ENCODE measurements at places on chromosomes 12 and 14.

DNA sequence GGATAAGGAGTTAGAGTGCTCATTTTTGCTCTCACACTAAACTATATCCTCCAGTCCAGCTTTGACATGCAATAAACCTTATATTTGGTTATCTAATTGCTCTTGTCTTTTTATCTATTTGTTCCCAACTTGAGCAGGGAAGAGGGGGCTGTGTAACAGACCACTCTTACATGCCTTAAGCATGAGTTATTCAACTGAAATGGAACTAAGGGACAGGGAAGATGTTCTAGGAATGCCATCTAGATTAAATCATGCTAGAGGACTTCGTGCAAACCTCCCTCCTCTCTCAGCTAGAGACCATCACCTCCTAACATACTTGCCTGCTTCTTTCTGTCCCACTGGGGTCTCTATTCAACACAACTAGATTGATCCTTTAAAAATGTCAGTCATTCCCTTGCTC lies 20.6 kb downstream of the SPX start:
- H3K4me3 ChIP-seq, result no peak overlapping the region
- H3K4me1 ChIP-seq, result peaks cover 2% of the 10 kb centered on the region
- no peak overlapping the region for H3K27ac ChIP-seq
- no peaks in the 10 kb centered on the region for H3K36me3 ChIP-seq

DNA sequence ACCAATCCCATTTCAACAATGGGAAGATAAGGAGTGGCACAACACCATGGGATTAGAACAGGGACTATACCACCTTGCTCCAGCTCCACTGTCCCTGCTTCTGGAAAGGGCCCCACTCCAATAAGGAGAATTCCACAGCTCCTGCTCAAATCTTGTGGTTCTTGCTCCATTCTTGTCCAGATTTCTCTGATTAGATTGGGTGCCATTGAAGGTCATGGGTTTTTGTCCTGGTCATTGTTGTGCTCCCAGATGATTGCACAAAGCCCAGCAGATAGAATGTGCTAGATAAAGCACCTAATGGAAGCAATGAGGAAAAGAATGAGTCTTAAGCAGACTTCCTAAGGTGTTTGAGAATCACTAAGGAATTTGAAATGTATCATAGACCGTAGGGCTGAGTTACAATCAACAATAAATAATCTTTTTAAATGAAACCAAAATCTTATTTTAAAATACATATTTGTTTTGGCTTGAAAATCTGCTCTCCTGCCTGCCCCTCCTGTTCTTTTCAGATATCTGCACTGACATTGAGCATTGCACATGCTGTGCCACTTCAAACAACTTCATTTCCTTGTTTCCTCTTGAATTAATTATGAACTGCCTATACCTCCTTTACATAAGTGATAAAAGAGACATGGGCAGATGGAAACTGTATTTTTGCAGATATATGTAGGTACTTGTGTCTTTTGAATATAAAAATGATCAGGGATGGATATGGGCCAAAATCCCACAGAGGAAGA lies 115.9 kb downstream of the FGD4 start:
- no peaks in the 10 kb centered on the region for H3K36me3 ChIP-seq
- no peaks in the 10 kb centered on the region for H3K4me1 ChIP-seq
- H3K4me3 ChIP-seq, result no peak overlapping the region
- no peak for DNase-seq

GRCh38 chr14:65100922-65101541 lies 1.3 kb downstream of the MAX start:
- H3K27me3 ChIP-seq, result no peaks in the 10 kb centered on the region
- no peak for DNase-seq
- H3K4me3 ChIP-seq, result peak overlapping the region; percentile 95
- H3K27ac ChIP-seq, result peak overlapping the region; percentile 99
- peaks cover 25% of the 10 kb centered on the region for H3K36me3 ChIP-seq

DNA sequence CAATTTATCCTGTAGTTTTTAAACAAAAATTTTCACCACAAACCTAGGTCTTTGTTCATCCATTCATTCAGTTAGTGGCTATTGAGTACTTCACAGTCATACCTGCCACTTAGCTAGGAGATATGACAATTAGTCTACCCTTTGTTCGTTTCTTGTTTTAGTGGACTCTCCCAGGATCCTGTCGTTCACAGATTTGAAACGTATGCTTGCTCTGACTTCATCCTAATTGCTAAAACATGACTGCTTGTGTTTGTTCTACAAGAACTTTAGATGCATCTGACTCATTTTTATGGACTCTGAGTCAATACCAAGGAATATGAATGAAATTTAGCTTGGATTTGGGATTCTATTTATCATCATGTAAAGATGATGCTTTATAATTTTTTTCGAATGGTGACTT lies 69.5 kb downstream of the TBC1D30 start:
- H3K27ac ChIP-seq, result no peak overlapping the region
- H3K27me3 ChIP-seq, result no peaks in the 10 kb centered on the region
- DNase-seq, result no peak

DNA sequence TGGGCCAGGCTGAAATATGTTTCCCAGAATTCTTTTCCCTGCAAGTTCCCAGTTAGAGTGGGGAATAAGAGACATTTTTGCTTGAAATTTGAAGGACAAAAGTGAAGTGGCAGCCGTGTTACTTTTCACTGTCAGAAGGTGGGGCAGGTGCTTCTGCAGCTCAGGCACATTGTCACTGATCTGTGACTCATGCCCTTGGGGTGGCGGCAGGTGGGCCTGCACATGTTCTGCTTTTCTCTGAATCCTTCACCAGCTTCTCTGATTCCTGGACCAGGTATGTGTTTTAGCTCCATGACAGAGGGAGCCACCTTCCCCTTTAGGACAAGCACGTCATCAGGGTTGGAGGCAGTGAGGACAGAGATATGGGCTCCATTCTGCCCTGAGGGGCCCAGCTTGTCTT lies 11.7 kb upstream of the KCNA5 start:
- H3K27me3 ChIP-seq, result no peaks in the 10 kb centered on the region
- no peak for DNase-seq
- no peak overlapping the region for H3K4me3 ChIP-seq
- H3K4me1 ChIP-seq, result no peaks in the 10 kb centered on the region
- H3K27ac ChIP-seq, result no peak overlapping the region
- no peaks in the 10 kb centered on the region for H3K36me3 ChIP-seq

DNA sequence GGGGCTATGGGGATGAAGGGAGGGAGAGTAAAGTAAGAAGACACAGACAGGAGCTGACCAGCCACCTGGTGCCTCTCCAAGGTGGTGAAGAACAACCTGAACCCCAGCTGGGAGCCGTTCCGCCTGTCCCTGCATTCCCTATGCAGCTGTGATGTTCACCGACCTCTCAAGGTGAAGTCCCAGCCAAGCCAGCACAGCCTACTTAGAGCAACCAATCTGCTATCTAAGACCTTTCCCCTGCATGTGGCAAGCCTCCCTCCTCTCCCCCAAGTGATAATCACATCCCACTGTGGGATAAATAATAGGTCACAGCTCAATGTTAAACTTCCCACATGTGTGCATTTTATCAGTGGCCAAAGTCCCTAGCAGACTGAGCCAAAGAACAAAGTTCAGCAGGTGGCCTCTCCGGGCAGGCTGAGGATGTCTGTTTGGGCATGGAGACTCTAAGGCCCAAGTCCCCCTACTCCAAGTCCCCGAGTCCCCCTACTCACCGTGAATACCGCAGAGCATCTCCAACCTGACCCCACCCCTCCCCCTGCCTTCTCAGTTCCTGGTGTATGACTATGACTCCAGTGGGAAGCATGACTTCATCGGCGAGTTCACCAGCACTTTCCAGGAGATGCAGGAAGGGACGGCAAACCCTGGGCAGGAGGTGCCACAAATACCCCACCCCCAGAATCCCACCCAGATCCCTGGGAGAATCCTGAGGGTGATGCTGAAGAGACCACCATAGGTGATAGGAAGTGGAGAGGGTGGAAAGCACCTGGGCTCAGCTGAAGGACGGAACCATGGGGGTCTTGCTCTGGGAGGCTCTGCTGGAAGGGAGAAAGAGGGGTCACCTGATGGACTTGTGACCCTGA lies 3.5 kb downstream of the CPNE6 start:
- no peak for DNase-seq
- H3K27ac ChIP-seq, result no peak overlapping the region
- no peaks in the 10 kb centered on the region for H3K27me3 ChIP-seq

GRCh38 chr14:91350813-91351511 lies 66.7 kb downstream of the CCDC88C start:
- H3K27me3 ChIP-seq, result no peaks in the 10 kb centered on the region
- H3K4me1 ChIP-seq, result peaks cover 67% of the 10 kb centered on the region
- H3K4me3 ChIP-seq, result peak overlapping the region; percentile 11
- peak overlapping the region; percentile 59 for H3K27ac ChIP-seq
- no peaks in the 10 kb centered on the region for H3K36me3 ChIP-seq
- DNase-seq, result no peak

GRCh38 chr12:2792671-2793500 lies 1.9 kb upstream of the FKBP4 start:
- no peak overlapping the region for H3K27ac ChIP-seq
- no peak overlapping the region for H3K4me3 ChIP-seq
- H3K27me3 ChIP-seq, result no peaks in the 10 kb centered on the region
- DNase-seq, result no peak

DNA sequence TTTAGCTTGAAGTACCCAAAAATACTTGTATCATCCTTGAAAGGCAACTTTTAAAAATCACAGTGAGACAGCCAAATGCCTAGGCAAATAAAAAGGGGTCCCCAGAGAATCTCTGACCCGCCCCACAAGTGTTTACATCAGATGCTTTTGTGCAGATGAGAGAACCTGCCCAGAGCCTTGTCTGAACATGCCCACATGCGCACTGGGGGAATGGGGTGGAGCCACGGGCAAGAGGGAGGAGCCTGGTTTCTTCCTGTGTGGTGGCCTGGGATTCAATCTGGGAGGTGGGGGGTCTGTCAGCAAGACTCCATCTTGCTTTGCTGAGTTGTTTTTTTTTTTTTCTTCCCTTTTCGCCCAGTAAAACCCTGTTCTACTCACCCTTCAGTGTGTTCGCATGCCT lies 381.7 kb upstream of the CCDC196 start:
- no peaks in the 10 kb centered on the region for H3K36me3 ChIP-seq
- H3K27me3 ChIP-seq, result no peaks in the 10 kb centered on the region
- no peaks in the 10 kb centered on the region for H3K4me1 ChIP-seq
- no peak overlapping the region for H3K27ac ChIP-seq
- DNase-seq, result no peak

DNA sequence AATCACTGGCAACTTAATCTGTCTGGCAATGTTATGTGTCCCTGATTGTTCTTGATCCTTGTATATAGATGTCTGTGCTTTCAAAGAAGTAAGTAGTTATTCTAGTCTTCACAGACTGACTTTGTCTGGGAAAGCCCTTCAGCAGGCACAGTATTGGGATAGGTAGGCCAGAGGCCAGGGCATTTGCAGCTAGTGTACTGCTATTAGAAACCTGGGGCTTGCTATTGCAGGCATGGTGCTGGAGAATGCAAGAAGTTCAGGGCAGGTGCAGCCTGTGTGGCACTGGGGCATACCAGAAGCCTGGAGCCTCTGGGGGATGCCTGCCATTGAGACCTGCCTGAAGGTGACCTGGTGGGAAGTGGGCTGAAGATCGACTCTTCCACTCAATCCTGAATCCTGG lies 96.3 kb downstream of the TMTC3 start:
- peaks cover 4% of the 10 kb centered on the region for H3K4me1 ChIP-seq
- H3K4me3 ChIP-seq, result no peak overlapping the region
- no peak overlapping the region for H3K27ac ChIP-seq
- no peak for DNase-seq
- H3K36me3 ChIP-seq, result no peaks in the 10 kb centered on the region

GRCh38 chr12:117491711-117492110 lies 130.3 kb upstream of the NOS1 start:
- DNase-seq, result no peak
- no peaks in the 10 kb centered on the region for H3K27me3 ChIP-seq
- H3K4me3 ChIP-seq, result no peak overlapping the region

- peaks cover 39% of the 10 kb centered on the region for H3K4me1 ChIP-seq
- no peaks in the 10 kb centered on the region for H3K27me3 ChIP-seq
- peak overlapping the region; percentile 44 for H3K27ac ChIP-seq
- H3K4me3 ChIP-seq, result no peak overlapping the region
Measured at GRCh38 chr14:105436891-105437722, 17.5 kb downstream of the MTA1 start.

DNA sequence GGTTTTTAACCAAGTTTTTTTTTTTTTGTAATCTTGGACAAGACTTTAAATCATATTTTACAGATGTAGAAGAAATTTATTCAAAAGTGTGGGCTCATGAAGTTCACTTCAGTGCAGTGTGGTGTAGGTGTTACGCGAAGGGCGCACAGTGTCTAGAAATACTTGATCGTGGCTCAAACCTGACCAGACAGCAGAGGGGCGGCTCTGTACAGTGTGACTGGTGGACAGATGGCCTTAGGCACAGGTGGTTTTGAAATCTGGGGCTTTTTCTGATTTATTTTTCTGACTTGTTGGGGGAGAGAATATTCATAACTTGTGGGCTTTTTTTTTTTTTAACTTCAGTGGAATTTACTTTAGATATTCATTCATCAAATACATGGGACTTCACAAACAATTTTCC lies 179.2 kb downstream of the PELI2 start:
- H3K4me1 ChIP-seq, result no peaks in the 10 kb centered on the region
- DNase-seq, result no peak
- H3K27ac ChIP-seq, result no peak overlapping the region
- H3K36me3 ChIP-seq, result no peaks in the 10 kb centered on the region

DNA sequence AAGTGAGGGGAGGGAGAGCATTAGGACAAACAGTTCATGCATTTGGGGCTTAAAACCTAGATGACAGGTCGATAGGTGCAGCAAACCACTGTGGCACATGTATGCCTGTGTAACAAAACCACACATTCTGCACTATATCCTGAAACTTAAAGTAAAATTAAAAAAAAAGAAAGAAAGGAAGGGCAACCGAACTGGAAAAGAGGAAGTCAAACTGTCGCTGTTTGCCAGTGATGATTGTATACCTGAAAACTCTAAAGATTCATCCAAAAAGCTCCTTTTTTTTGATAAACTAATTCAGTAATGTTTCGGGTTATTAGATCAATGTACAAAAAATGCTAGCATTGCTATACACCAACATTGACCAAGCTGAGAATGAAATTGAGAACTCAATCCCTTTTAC lies 259.0 kb upstream of the ALG10 start:
- H3K27ac ChIP-seq, result no peak overlapping the region
- no peak overlapping the region for H3K4me3 ChIP-seq
- no peaks in the 10 kb centered on the region for H3K27me3 ChIP-seq
- DNase-seq, result no peak
- no peaks in the 10 kb centered on the region for H3K36me3 ChIP-seq
- no peaks in the 10 kb centered on the region for H3K4me1 ChIP-seq

- H3K27ac ChIP-seq, result no peak overlapping the region
- no peaks in the 10 kb centered on the region for H3K4me1 ChIP-seq
Measured at GRCh38 chr14:55438066-55438683, 2.2 kb downstream of the TBPL2 start.

- no peaks in the 10 kb centered on the region for H3K36me3 ChIP-seq
- H3K27me3 ChIP-seq, result no peaks in the 10 kb centered on the region
- DNase-seq, result no peak
Measured at GRCh38 chr14:68814238-68814538, 21.3 kb upstream of the ZFP36L1 start.

DNA sequence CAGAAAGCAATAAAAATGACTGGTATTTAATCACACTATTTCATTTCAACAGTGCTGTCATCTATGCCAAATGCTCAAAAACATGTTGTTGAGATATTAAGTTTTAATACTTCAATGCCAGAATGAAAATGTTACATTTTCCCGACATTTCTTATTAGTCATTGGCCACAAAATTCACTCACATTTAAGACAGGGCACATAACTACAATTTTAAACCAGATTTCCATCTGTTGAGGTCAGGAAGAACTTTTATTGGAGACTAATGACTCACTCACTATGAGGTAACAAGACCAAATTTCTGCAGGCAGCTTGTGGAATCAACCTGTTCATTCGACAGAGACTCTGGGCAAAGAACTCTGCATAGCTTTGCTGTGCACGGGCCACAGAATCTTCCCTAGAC lies 36.8 kb downstream of the PPTC7 start:
- peaks cover 42% of the 10 kb centered on the region for H3K36me3 ChIP-seq
- H3K4me3 ChIP-seq, result no peak overlapping the region
- no peak for DNase-seq
- peaks cover 44% of the 10 kb centered on the region for H3K4me1 ChIP-seq

Measured in esophagus squamous epithelium (tissue), 5 donors.